ENCODE measurements at places on chromosomes 6 and 20.

- no peak for DNase-seq
Observed at GRCh38 chr6:5838656-5839396, 167.9 kb downstream of the NRN1 start.

GRCh38 chr6:48744948-48745347 lies 634.0 kb upstream of the PTCHD4 start:
- no peak for DNase-seq

DNA sequence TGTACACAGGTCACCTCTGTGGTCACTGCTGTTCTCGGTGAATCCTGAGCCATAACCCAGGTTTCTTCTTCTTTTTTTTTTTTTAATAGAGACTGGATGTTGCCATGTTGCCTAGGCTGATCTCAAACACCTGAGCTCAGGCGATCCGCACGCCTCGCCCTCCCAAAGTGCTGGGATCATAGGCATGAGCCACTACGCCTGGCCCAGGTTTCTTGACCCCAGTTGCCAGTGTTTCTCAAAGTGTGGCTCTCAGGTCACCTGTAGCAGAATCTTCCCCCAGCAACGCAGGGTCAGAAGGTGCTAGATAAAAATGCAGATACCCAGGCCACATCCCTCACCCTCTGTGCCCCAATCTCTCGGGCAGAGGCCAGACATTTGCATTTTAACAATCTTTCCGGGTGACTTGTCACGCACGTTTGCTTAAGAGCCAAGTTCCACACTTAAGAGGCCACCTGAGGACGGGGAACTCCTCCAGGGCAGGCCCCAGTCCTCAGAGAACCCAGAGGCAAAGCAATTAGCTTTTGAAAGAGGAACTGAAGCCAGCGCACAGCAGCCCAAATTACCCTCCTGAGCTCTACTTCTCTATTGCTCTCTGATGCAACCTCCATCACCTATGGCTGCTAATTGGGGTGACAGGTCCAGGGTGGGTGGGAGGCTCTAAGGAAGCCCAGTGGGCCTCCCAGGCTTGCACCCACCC lies 81.8 kb downstream of the NFATC2 start:
- no peak for DNase-seq

DNA sequence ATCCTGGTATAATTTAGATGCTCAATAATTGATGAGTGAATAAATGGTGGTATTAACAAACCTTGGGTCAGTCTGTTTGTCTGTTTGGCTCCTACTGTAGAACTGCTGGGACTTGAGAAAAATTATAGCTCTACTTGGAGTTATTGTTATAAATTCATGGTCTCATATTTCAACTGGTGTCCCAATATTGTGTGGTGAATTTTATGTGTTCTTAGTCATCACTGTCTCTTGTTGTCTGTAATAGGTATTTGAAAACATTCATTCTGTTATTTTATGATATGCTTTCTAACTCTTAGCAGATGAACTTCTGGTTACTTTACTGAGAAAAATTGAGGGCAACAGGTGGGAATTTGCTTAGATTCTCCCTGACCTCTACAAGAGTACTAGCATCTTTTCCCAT lies 221.4 kb downstream of the CDKAL1 start:
- DNase-seq: no peak

GRCh38 chr20:19940988-19941460 lies 76.1 kb upstream of the NAA20 start:
- no peak for DNase-seq

- no peak for DNase-seq
Observed at GRCh38 chr6:38637756-38638155, 2.0 kb downstream of the BTBD9 start.

DNA sequence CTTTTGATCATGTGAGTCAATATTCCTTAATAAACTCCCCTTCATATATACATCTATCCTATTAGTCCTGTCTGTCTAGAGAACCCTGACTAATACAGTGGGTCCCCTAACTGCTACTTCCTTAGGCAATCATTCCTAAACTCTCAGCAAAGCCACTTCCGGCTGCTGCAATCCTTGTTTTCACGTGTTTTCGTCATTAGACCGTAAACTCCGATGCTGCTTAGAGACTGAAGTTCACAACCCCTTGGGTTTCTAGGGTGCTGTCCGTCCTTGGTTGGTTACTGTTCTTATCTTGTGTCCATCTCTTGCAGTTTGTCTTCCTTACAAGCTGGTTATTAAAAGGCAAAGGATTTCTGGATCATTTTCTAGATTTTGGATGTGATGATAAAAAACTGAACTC lies 106.4 kb downstream of the GMPR start:
- DNase-seq: no peak

GRCh38 chr6:150894935-150895552 lies 29.5 kb downstream of the MTHFD1L start:
- DNase-seq: peak; percentile 19

DNA sequence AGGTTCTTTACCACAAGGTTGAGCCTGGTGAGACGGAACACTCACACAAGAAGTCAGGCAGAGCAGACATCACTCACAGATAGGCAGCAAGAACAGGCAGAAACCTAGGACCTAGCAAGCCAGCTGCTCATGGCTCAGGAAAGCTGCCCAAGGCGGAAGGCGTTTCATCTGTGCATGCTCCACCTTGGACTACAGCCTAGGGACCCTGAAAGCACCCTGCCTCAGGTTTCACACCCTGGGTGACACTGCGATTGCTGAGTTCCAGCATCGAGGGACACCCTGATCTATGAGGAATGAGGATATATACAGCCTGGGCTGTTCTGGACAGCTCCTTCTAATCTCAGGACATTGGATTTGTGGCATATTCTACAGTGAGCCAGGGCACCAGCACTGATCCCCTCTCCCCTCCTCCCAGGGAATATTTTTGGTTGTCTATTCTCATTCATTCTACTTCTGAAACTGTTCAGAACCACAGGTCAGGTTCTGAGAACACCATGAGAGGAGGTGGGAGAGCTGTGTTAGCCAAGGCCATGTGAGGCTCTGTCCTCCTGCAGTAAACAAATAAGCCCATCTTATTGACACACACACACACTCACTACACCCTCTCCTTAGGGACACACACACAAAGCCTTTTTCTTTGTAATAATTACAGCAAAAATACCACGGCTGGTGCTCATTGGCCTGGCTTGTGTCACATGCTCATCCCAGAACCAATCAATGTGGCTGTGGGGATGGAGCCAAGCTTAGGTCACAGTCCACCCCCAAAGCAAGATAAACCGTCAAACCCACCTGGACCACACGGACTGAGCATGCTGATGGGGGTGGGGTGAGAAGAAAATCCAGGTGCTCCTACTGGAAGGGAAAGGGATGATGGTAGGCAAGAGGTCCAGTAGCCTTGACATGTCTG lies 26.3 kb upstream of the PMEPA1 start:
- no peak for DNase-seq

GRCh38 chr20:16472045-16472872 lies 101.0 kb downstream of the KIF16B start:
- DNase-seq: no peak

DNA sequence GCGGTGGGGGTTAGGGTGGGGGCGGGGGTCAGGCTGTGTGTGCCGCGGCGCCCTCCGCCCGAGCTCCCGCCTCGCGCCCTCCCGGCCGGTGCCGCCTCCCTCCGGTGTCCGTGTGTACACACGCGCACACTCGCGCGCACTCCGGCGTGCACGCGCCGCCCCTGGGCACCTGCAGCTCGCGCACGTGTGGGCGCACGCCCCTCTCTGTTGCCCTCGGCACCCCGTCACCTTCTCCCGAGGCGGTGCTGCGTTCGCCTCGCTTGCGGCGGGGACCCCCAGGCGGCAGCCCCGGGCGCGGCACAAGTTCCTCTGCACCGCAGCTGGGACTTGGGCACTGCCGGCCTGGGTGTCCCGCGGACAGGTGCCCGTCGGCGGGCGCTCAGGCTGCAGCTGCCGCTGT lies 525 bp downstream of the MACROD2 start:
- DNase-seq: no peak

DNA sequence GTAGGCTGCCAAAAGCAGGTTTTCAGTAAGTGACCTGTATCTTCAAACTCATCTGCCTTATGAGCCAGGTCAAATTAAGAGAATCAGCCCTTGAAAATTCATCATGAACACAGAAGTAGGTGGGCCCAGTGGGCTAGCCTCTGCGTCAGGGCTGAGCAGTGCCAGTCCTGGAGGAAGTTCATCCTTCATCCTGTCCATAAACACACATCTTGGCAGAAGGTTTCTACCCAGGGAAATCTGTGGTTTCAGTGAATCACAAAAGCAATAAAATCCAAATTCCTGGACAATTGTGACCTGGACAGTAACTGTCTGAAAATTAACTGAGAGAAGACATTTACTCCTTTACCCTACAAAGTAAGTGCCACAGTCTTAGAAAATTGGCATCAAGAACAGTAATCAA lies 72.4 kb downstream of the ATG5 start:
- no peak for DNase-seq

GRCh38 chr6:111837641-111838500 lies 35.4 kb downstream of the FYN start:
- peak; percentile 53 for DNase-seq

GRCh38 chr20:37230200-37230599 lies 31.4 kb downstream of the GHRH start:
- no peak for DNase-seq

- no peak for DNase-seq
Observed at GRCh38 chr20:1323256-1323655, 5.7 kb downstream of the SDCBP2 start.

- DNase-seq: no peak
Observed at GRCh38 chr6:133635447-133635846, 253.5 kb upstream of the TCF21 start.

DNA sequence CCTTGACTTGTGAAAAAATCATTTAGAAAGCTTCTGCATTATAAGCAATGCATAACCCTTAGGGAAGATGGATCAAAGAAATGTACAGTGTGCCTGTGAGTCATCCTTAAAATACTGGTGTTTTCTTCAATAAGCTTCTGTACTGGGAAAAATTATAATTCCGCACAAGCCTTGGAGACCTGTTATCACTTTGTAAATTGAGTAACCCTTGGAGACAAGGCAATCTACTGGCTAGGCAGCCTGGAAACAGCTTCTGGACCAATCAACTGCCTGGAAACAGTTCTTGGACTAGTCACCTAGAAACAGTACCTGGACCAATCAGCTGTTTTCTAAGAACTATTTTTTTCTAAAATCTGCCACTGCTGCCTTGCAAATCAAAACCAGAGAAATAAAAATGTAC lies 25.8 kb upstream of the RNGTT start:
- DNase-seq: no peak

- DNase-seq: no peak
Observed at GRCh38 chr6:169171951-169172350, 81.7 kb downstream of the THBS2 start.

DNA sequence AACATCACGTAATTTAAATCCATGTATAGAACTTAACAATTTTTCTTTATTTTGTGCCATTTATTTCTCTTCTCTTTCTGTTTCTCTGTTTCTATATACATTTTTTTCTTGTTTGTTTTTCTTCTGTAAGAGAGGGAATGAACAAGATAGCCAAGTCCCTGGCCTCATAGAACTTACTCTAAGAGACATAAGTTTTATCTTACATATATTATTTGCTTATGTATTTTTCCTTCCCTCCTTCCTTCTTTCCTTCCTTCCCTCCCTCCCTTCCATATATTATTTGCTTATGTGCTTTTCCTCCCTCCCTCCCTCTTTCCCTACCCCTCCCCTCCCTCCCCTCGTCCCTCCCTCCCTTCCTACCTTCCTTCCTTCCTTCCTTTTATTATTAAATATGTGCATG lies 13.0 kb downstream of the DOK5 start:
- no peak for DNase-seq

GRCh38 chr6:53391170-53391569 lies 42.4 kb upstream of the ELOVL5 start:
- DNase-seq: no peak

- DNase-seq: no peak
Observed at GRCh38 chr6:27002447-27002846, 245.1 kb upstream of the PRSS16 start.

- DNase-seq: no peak
Observed at GRCh38 chr20:62303340-62304226, 786 bp downstream of the ADRM1 start.

DNA sequence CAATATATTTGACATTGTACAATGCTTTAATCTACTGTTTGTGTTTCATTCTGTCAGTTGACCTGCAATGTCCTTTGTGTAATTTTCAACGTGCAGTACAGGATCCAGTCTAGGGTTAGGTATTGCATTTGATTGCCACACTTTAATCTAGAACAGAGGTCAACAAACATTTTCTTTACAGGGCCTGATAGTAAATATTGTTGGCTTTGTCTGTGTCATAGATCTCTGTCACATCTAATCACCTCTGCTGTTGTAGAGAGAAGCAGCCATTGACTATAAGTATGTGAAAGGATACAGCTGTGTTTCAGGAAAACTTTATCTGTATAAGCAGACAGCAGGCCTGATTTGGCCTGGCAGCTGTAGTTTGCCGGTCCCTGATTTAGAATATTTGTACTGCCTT lies 39.3 kb downstream of the ATRN start:
- no peak for DNase-seq

DNA sequence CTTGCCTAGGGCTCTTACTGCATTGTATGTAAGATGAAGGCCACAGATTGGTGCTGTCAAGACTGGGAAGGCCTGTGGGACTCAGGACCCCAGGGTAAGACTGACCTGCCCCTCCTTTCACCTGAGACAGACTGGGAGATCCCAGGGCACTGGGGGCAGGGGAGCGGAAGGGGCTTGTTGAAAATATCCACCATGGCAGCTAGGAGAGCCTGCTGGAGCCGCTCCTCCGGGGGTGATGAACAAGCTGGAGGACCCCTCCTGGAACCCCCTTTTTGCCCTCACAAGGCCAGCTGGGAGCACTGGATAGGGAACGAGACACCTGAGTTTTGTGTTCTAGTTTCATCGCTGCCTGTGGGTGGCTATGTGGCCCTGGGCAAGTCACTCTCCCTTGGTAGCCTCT lies 9.2 kb upstream of the SDCBP2 start:
- DNase-seq: no peak

DNA sequence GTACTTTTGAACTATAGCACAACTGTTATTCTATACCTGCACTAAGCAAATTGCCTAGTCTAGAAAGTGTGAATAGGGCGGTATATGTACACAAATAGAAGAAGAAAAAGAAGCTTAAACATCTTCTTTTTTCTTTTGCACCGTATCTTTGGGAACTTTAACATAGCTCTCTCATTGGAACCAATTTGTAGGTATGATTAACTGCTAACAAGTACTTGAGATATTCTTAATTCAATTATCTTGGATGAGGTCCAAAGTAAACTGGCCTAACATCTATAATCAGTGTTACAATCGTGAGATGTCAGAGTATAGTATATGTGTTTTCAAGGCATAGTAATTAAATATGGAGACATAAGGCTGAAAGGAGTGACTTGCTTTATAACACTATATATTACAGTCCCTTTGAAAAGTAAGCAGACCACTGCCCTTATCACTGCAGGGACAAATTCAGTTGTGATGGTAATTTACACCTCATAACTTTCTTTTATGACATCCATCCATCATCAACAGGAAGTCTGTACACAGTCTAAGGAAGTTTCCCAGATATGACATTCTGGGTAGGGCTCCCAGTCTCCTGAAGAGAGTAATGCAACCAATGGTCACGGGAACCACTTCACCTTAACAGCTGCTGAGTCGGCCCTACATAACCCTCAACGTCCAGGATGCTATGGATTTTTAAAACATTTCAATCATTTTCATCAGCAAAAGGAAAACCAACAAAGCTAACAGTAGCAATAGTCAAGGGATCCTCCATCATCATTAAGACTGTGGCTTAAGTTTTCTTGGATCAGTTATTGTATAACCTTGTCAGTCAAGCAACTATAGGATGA lies 37.6 kb downstream of the NKAIN2 start:
- DNase-seq: no peak

All from stimulated activated CD8-positive, alpha-beta memory T cell treated with anti-CD3 and anti-CD28 coated beads, Interleukin-15, amount 100 ng/mL, for 48 hours (primary cell).